Activated T-helper 17 cell treated with anti-CD3 and anti-CD28 coated beads, Interleukin-2, amount 50 U/mL, for 72 hours (primary cell): ENCODE measurements at places on chromosomes 2 and 18.
A peak's percentile ranks its signal among the peaks of the same experiment; 100 is the strongest.

DNA sequence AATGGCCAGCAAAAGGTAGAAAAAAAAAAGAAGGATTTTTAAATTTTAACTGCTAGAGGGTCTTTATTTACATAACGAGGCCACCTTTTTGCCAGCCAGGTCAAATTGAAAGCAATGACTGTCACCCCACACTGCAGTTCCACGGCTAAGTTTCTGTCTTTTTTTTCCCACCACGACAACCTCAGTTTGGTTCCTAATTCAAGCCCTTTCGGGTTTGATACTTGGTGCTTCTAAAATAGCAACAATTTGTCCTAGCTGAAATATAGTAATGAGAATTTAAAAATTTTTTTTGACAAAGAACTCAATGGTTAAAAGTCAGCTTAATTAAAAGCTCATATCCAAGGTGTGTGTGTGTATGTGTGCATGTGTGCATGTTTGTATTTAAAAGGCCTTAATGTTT lies 16.4 kb upstream of the NMS start:
- H3K27me3 ChIP-seq: no peaks in the 10 kb centered on the region
- ATAC-seq: no peak
- H3K27ac ChIP-seq: no peak overlapping the region
- H3K4me3 ChIP-seq: no peak overlapping the region

- H3K36me3 ChIP-seq: peaks cover 15% of the 10 kb centered on the region
- peaks cover 54% of the 10 kb centered on the region for H3K27me3 ChIP-seq
- no peak for ATAC-seq
- H3K4me1 ChIP-seq: peaks cover 10% of the 10 kb centered on the region
These were observed 166.9 kb downstream of the MSH2 start for GRCh38 chr2:47569658-47570475.

DNA sequence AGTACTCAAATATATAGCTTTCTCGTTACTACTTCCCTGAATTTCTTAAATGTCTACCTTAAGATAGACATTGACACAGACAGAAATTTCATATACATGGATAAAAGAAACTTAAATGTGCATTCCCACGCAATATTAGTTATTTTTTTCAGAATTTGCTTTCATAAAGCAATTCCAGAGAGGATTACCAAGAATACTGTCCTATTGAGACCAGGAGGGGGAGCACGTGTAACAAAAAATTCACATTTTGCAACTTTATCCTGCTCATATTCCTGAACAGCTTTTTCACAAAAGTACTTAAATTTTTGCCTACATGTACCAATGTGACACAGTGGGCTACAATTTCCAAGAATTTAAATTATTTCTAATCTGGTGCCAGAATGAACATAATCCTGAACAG lies 30.7 kb upstream of the ERCC3 start:
- H3K36me3 ChIP-seq: peaks cover 99% of the 10 kb centered on the region
- H3K27me3 ChIP-seq: no peaks in the 10 kb centered on the region
- peaks cover 8% of the 10 kb centered on the region for H3K4me1 ChIP-seq
- H3K27ac ChIP-seq: no peak overlapping the region

GRCh38 chr18:50135903-50136302 lies 59.0 kb downstream of the MYO5B start:
- H3K4me3 ChIP-seq: no peak overlapping the region
- H3K27me3 ChIP-seq: peaks cover 43% of the 10 kb centered on the region
- no peak overlapping the region for H3K27ac ChIP-seq
- no peaks in the 10 kb centered on the region for H3K4me1 ChIP-seq
- no peak for ATAC-seq

DNA sequence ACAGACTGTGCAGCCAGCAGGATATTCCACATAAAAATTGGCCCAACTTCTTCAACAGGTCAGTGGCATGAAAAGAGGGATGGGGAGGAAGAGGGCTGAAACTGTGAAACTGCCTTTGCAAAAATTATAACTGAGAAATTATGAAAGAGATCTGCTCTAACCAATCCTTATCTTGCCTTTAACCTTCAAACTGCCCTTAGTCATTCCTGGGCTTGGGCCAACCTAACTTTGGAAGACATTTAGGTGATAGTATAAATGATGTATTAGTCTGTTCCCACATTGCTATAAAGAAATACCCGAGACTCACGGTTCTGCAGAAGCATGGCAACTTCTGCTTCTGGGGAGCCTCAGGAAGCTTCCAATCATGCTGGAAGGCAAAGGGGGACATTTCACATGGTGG lies 74.5 kb downstream of the RPL31 start:
- no peak overlapping the region for H3K4me3 ChIP-seq
- H3K36me3 ChIP-seq: no peaks in the 10 kb centered on the region
- no peak overlapping the region for H3K27ac ChIP-seq
- no peaks in the 10 kb centered on the region for H3K4me1 ChIP-seq

DNA sequence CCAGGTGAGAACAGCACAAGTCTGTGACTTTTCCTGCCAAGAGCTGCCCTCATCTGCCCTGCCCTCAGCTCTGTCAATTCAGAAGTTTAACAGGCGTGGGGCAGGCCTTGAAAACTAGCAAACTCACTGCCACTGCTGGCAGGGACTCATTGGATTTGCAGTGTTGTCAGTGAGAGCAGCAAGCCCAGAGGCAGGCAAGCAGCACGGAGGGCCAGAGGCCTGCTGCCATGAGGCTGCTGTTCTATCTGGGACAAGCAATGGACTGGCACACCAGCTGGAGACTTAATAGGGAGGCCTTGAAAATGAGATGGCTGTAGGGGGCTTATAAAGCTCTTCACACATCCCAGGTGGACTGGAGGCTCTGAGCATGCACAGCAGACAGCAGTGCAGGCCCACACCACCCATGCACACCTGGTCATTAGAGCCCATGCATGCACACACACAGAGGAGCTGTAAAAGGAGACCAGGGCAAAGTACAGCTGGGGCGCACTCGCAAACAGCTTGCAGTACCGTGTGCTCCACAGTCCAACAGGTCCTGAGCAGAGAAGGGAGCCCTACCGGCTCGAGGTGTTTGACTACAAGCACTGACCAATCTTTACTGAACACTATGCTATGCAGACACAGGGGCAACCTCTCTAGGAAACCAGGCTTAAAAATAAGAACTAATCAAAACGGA lies 28.7 kb downstream of the MGAT4A start:
- H3K4me3 ChIP-seq: peak overlapping the region; percentile 67
- ATAC-seq: peak; percentile 33
- peaks cover 42% of the 10 kb centered on the region for H3K4me1 ChIP-seq
- peaks cover 10% of the 10 kb centered on the region for H3K36me3 ChIP-seq

GRCh38 chr2:175151791-175152190 lies 16.2 kb downstream of the ATF2 start:
- peaks cover 23% of the 10 kb centered on the region for H3K4me1 ChIP-seq
- H3K36me3 ChIP-seq: peaks cover 55% of the 10 kb centered on the region
- H3K4me3 ChIP-seq: peak overlapping the region; percentile 1
- no peaks in the 10 kb centered on the region for H3K27me3 ChIP-seq
- no peak for ATAC-seq

DNA sequence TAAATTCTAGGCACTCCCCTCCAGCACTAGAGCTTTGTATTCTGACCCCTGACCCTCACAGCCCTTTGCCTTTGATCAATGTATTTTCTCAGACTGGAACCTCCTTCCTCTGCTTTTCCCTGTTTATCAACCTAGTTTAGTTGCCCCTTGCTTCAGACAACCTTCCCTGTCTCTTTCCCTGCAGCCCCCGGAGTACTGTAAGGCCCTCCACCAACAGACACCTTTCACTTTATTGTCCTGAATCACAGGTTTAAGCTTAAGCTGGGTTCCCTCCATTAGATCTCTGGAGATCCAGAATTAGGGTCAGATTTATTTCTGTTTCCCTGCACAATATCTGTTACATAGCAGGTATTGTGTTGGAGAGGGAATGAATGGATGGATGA lies 140.2 kb downstream of the DDX1 start:
- H3K4me3 ChIP-seq: no peak overlapping the region
- no peaks in the 10 kb centered on the region for H3K4me1 ChIP-seq
- no peak overlapping the region for H3K27ac ChIP-seq
- peaks cover 7% of the 10 kb centered on the region for H3K27me3 ChIP-seq

DNA sequence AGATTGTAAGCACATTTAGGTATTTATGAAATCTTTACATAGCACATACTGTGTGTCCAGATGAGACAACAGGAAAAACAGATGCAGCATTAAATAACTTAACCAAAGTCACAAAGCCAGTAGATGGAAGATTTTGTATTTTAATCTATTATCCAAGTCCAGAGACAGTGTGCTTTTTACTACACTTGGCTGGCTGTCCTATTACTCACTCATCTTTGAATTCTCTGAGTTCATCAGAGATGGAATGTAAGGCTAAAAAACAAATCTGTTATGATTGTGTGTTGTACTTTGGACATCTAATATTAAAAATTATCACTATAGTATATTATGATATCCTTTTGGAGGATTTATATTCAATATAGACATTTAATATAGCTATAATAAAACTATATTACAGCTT lies 1189.4 kb downstream of the DSC3 start:
- H3K4me3 ChIP-seq: no peak overlapping the region
- no peak overlapping the region for H3K27ac ChIP-seq
- H3K4me1 ChIP-seq: no peaks in the 10 kb centered on the region
- no peaks in the 10 kb centered on the region for H3K27me3 ChIP-seq
- no peak for ATAC-seq

DNA sequence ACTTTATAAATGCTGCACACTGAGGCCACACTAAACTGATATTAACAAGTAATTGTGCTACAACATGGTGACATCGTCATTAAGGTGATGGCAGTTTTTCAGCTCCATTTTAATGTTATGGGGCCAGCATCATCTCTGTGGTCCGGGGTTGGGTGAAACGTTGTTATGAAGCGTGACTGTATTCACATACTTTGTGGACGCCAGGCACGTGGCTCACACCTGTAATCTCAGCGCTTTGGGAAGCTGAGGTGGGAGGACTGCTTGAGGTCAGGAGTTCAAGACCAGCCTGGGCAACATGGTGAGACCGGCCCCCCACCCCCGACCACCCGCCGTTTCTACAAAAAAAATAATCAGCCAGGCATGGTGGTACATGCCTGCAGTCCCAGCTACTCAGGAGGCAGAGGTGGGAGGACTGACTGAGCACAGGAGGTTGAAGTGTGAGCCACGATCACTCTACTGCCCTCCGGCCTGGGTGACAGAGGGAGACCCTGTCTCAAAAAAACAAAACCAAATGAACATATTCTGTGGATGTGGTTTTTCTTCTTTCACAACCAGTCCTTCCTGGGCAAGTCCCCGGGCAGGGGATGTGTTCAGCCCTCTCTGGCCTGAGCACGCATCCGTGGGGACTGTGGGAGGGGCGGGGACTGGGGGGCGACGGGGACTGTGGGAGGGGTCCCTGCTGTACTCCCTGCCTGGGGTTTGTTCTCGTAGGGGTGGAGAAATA lies 12.9 kb upstream of the GAL3ST2 start:
- peaks cover 6% of the 10 kb centered on the region for H3K4me1 ChIP-seq
- H3K4me3 ChIP-seq: peak overlapping the region; percentile 79
- peak overlapping the region; percentile 92 for H3K27ac ChIP-seq
- ATAC-seq: peak; percentile 20
- H3K36me3 ChIP-seq: peaks cover 24% of the 10 kb centered on the region
